ENCODE measurements at places on chromosomes 2 and 18. TPM values are rescaled to one million over a fixed set of nuclear protein-coding genes. Genes with fewer than 3 reads are reported as not detected.

C2orf72 gene
- 37.7 TPM for polyA plus RNA-seq

ZBTB7C gene
- polyA plus RNA-seq = 6.5 TPM

RHOB gene
- 214 TPM for polyA plus RNA-seq

RIF1 gene
- 22.9 TPM for polyA plus RNA-seq

ANKRD29 gene
- 4.9 TPM for polyA plus RNA-seq

CHCHD5 gene
- polyA plus RNA-seq = 41.1 TPM

POTEI gene
- polyA plus RNA-seq = 0.25 TPM

NPAS2 gene
- 3.2 TPM for polyA plus RNA-seq

PARD6G gene
- 8.8 TPM for polyA plus RNA-seq

GATA6 gene
- polyA plus RNA-seq = not detected

CCL20 gene
- polyA plus RNA-seq = not detected

ARHGAP25 gene
- not detected for polyA plus RNA-seq

HSPE1 gene
- 177 TPM for polyA plus RNA-seq

LHCGR gene
- polyA plus RNA-seq = not detected

PAIP2B gene
- polyA plus RNA-seq = 14.4 TPM

IL1A gene
- polyA plus RNA-seq = 0.14 TPM

TANC1 gene
- 0.44 TPM for polyA plus RNA-seq

AKAIN1 gene
- not detected for polyA plus RNA-seq

All from neural cell (in vitro differentiated cells).